ENCODE measurements at places on chromosomes 4 and X.

DNA sequence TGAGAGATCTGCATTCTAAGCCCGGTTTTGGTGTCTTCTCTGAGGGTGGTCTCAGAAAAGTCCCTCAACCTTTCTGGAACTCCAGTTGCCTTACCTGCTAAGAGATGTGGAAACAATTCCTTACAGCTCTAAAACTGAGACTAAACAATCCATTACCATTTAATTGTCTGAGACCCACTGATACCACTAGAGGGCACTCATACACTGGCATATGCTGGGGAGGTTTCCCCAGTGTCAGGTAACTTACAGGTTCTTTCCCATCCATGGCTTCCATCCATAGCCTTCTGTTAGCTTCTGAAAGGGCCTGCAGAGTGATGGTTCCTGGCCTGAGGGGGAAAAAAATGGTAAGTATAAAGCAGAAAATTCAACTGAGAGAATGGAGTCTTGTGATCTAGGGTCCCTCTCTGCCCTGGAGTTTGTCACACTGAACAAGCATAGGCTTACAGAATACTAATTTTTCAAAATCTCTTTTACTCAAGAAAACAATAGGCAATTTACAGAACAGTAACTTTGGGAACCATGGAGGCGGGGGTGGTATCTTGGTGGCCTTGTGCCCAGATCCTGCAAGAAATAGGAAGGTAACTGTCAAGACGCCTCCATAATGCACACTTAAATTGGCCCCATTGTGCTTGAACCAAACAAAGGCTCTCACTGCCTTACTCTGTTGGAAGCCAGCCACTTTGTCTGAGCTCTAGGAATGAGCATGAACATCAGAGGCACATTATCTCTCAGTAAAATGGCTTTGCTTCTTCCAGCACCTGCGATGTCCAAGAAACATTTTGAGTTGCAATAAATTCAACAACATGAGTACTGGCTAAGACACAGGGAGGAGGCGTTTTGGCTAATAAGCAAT, 236.1 kb downstream of the OPHN1 start:
- DNase-seq: no peak

DNA sequence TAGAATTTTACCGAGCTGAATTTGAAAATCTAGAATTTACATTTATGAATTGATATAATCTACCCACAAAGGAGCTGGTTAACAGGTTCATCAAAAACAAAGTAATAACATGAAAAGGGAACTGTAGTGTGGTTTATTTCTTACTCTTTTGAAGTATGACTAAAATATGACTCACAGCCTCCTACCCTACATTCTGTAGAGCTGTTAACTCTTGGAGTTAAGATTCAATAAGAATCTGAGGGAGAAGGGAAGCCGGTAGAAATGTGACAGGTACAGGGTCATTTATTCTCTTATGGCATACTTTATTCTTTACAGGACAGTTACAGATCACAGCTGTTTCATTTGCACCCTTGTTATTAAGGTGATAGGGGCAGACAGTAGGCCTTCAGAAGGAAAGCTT, 132.2 kb upstream of the FAM47B start:
- DNase-seq: no peak

DNA sequence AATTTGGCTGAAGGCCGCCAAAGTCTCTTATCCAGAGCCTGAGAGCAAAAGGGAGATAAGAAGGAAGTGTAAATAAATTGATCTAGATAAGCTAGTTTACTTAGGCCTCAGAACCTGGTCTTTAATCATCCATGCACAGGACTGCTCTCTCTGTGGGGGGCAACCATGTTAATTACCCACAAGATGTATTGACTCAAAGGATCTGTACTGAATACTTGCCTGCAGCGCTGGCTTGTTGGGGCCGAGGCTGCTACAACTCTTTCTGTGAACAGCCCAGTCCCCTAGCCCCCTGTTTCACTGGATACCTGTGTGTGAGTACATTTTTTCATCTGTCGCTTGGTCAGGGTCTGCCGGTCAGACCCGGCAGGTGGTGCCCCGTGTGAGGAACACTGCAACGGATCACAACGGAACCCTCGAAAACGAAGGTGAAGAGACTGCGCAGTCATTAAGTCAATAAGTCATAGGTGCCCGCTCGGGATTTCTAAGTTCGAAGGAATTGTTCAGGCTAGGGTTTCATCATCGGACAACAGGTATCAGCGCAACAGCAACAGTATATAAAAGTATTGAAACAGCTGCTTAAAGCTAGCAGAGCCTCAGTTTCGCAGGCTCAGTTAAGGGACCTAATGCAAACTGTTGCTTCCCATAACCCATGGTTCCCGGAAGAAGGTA, 8.3 kb downstream of the MAGEA11 start:
- DNase-seq: no peak

- DNase-seq: no peak
Measured at GRCh38 chr4:40621592-40622512, 7.8 kb downstream of the RBM47 start.

GRCh38 chrX:153627675-153628111, 19.3 kb upstream of the DUSP9 start:
- no peak for DNase-seq

DNA sequence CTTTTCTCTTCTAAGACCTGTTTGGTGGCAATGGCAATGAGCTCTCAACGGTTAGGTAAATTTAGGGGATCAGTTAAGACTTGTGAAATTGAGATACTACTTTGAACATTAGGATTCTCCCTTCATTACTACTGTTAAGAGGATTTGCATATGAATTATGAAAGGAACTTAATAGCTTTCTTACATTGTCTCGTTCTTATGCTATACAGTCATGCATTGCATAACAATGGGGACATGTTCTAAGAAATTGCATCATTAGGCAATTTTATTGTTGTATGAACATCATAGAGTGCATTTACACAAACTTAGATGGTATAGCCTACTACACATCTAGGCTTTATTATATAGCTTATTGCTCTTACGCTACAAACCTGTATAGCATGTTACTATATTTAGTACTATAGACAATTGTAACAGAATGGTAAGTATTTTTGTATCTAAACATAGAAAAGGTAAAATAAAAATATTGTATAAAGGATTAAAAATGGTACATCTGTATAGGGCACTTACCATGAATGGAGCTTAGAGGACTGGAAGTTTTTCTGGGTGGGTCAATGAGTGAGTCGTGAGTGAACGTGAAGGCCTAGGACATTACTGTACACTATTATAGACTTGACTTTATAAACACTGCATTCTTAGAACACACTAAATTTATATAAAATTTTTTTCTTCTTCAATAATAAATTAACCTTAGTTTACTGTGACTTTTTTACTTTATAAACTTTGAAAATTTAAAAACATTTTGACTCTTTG, 62.5 kb downstream of the PAQR3 start:
- no peak for DNase-seq

DNA sequence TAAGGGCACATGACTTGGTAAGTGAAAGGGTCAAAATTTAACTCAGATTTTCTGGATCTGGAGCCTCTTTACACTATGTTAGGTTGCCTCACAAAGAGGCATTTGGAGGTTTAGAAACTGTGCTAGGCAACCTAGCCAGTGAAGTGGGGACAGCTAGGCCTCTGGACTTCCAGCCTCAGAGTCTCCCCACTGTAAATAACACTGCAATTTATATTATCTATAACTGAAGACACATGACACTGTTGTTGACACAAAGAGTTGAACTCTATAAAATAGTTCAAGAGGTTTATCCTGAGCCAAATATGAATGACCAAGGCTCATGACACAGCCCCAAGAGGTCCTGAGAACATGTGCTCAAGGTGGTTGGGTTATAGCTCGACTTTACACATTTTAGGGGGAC, 74.9 kb upstream of the IQCM start:
- DNase-seq: no peak

DNA sequence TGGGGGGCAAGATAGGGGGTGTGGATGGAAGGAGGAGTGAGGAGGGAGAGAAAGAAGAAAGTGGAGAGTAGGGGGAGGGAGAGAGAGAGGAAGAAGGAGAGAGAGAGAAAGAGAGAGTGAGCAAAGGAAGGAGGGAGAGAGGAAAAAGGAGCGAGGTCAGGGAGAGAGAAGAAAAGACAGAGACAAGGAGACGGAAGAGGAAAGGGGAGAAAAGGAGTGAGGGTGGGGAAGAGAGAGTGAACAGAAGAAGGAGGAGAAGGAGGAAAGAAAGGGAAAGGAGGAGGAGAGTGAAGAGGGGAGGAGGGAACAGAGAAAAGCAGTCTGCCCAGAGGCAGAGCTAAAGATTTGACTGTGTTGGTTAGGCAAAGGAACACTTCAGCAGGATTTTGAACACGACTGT, 181.6 kb downstream of the MID1IP1 start:
- no peak for DNase-seq

GRCh38 chr4:117383468-117383867, 298.1 kb upstream of the TRAM1L1 start:
- no peak for DNase-seq

GRCh38 chrX:38859602-38860001, 58.3 kb downstream of the MID1IP1 start:
- DNase-seq: no peak

- DNase-seq: no peak
Measured at GRCh38 chr4:173827707-173828106, 297.7 kb upstream of the HAND2 start.

DNA sequence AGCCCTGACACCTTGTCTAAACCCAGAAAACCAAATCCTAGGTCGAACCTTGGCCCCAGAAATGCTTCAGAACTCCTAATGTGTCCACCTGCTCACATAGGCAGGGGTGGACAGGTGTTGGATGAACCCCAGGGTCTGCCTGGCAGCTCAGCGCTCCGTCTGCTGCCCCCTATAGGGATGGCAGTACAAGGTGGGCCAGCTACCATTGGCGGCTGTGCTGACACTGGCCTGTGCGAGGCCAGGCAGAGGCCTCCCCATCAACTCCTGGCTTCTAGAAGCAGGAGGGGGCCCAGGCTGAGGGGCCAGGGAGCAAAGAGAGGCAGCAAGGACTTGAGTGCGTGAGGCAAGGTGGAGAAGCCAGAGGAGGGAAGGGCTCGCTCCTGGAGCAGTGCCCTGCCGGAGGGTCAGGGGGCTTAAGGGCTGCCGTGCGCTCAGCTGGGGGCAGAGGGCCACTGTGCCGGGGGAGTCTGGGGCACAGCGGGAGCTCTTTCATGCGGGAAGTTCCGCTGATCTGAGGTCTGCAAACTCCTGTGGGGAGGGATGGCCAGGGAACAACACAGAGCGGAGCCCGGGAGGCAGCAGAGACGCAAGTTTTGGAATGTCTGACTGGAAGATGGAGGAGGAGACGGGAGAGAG, 20.6 kb downstream of the CCNQ start:
- no peak for DNase-seq

DNA sequence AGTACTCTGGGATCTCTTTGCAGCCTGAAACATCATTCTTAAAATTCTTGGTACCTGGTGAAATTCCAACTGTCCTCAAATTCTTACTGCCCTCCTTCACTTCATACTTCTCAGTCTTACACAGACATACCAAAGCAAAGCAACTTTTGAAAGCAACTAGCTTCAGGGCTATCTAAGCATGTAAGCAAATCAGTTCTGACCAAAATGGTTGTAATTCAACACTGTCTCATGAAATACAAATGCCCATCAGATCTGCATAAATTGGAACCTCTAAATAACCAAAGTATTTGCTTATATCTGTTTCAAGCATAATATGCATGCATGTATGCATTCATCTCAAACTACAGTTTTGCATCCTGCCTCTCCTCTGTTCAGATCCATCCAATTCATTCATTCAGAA, 308.1 kb upstream of the PPARGC1A start:
- no peak for DNase-seq

- no peak for DNase-seq
Measured at GRCh38 chr4:181289198-181289597, 954.0 kb upstream of the TENM3 start.

DNA sequence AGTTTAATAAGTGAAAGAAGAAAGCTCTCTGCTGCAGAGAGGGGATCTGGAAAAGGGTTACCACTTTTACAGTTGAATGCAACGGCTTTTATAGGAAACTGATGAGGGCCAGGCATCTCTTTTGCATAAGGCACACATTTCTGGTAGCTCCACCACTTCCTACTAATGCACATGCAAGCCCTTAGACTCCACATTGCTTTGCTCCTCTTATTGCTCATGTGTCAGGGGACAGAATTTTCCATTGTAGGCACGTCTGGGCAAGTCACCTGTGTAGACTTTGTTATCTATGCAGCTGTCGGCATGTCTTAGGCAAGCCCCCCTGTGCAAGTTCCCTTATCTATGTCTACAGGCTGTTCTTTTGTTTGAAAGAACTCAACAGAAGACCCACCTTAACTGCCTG, 294.6 kb upstream of the STS start:
- DNase-seq: no peak

DNA sequence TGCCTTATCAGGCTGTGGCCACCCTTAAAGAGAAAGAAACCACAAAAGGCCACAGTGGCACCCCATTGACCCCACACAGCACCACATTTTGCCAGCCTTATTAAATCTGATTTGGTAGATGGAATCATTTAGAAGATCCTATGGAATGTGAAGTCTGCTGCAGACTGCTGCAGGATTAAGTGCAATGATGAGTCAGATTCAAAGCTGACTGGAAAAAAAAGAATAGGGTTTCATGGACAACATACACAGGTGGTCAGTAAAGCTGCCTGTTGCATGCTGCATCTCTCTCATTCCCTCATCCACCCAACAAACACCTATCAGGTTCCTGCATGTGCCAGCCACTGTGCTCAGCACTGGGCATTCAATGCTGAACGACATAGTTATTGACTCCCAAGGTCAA, 56.6 kb downstream of the CHST7 start:
- no peak for DNase-seq

DNA sequence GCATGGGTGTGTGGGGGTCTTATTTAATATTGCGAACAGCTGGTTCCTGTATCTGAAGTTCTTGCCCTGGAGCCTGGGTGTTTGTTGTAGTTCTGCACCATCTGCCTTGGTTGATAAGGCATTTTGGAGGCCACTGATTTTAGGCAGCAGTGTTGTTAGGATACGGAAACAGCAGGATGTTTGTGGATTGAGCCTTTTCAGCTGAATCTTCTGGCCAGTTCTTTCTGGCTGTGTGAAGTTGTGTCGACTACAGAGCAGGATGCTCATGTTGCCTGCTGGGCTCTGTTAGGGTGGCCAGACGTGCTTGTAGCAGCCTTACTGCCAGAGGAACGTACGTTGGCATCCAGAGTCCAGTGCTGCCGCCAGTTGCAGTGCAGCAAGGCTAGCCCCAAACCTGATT, 134.2 kb downstream of the PTTG2 start:
- DNase-seq: no peak

DNA sequence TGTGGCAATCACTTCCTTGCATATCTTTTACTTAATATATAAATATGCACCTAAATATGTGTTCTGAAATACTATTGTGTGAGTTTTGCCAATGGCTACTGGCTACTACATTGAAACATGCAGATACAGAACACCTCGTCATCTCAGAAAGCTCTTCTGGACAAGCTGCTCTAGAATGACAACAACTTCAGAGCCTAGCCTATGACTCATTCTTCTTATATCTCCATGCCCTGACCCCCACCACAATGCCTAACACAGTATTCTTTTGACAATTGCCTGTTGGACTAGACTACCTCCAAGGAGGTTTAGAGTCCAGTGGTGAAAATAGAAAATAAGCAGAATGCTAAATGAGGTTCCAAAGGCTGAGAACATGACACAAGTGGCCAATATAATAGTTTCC, 17.6 kb upstream of the DMP1 start:
- DNase-seq: no peak
